ENCODE measurements at places on chromosomes 4 and X.

DNA sequence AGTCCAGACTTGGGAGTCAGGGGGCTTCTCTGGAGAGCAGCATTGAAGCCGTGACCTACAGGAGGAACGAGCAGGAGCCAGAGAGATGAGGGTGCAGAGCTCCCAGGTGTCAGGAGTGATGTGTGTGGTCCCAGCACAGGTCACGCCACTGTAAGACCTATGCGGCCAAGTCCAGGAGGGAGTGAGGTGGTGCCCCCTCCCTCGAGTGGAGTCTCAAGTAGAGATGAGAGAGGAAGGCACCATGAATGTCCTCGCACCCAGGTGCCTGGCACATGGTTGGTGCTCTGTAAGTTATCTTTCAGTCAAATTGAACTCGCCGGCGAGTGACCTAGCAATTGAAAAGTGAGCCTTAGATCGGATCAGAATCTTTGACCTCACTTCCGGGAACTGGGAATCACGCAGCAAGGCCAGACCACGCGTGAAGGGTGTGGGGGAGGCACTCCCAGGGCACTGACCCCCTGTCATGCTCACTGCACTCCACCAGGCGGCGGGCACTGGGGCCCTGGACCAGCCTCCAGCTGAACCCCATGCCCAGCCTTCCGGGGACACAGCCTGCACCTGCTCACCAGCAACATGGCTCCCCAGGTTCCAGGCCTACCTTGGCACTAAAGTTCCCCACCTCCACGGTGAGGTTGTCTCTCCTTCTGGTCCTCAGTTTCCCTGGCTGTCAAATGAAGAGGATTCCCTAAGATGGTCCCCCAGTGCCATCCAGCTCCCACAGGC is 127.4 kb downstream of the HMX1 start:
- no peak for DNase-seq

DNA sequence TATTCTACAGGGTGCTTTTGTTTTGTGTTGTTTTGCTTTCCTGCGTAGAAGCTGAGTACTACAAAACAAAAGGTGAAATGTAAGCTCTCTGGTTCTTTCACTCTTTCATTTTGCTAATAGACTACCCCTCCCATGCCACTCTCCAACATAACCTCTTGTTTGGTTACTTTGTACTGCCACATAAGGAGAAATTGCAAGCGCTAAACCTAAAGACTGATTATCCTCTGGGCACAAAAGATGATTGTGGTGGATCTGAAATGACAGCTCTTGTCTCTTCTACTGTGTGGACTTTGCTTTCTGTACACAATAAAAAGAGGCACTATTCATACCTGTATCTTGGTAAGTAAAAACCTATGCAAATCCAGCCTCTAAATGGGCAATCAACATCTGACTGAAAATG is 5.3 kb downstream of the MBNL3 start:
- no peak for DNase-seq

DNA sequence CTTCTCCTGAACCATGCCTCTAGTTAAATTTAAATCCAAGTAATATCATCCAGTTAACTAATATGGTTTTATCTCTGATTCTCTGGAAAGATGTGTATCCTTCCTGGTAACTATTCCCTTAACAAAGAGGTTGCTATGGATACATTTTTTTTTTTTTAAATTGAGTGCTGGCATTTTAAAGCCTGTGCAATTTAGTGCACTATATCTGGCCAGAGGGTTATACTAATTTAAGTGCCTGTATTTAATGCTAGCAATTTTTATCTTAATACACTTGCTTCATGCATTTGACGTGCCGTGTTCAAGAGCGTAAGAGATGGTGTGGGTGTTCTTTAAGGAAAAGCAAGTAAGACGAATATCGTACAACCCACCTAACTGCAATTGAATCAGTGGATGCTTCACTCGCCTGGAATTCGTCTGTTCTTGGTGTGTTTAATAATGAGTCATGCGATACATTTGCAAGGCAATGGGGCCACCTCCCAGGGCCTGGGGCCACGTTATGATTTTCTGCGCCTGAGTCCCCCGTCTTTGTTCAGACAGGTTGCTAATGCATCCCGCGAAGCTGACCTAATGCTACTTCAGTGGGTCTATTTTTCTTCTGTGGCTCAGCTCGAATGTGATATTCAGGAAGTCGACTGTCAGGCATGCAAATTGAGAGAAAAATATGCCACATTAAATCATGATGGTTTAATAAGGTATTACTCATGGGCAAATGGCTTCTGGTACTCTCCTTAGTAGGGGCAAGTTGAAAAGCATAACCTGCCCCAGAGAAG is 14.2 kb upstream of the MID1 start:
- no peak for DNase-seq

GRCh38 chr4:60313611-60314178 is 886.4 kb upstream of the ADGRL3 start:
- DNase-seq, result no peak

DNA sequence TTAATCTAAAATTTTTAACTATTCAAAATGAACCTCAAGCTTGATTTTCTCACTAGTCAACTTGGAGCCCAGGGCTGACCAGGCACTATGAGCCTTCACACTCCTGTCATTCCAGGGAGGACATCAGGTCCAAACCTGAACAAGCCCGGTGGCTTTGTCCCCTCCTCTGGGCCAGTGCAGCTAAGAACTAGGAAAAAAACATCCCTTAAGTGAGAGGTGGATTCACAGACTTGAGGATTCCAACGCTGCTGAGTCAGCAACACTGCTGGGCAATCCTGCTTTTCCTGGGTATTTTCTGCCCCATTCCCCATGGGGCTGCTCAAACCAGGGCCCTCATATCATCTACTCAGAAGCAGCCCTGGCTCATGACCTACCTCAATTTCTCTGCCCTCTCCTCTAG is 4.0 kb downstream of the RNF212 start:
- DNase-seq, result no peak

- peak; percentile 51 for DNase-seq
These were observed 60.8 kb downstream of the REPS2 start for GRCh38 chrX:17007134-17007768.

- no peak for DNase-seq
These were observed 22.1 kb upstream of the MSX1 start for GRCh38 chr4:4837316-4837715.

DNA sequence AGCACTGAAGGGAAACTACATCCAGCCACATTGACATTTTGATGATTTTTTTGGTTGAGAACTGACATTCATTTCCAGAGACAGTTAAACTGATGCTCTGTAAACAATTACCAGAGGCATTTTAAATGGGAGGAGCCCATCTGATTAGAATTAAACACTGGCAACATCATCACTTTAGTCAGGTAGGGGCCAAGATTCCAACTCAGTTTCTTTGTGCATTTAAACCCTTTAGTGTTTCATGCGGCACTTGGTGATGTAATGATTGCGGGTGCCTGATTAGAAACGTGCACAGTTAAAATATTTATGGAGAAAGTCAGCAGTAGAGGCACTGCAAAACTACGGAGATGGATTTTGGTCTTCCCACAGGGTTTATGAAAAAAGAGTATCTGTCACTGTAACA is 16.1 kb downstream of the TNIP3 start:
- DNase-seq, result no peak

GRCh38 chrX:2933125-2933900 is 4.2 kb upstream of the ARSD start:
- DNase-seq, result peak; percentile 31

DNA sequence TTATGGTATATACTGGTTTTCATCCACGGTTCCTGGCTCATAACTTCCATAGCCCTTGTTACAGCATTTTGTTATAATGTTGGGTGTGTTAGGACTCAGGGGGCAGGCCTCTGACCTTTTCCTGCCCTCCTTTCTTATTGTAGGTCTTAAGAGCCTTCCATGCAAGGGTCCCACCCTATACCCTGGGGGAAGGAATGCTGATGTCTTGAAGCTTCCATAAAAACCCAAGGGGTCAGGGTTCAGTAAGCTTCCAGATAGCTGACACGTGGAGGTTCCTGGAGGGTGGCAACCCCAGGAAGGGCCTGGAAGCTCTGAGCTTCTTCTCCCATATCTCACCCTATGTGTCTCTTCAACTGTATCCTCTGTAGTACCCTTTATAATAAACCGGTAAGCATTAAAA is 29.6 kb downstream of the ATP11C start:
- no peak for DNase-seq

- DNase-seq, result no peak
These were observed 110.4 kb downstream of the RPA4 start for GRCh38 chrX:96994093-96994492.

DNA sequence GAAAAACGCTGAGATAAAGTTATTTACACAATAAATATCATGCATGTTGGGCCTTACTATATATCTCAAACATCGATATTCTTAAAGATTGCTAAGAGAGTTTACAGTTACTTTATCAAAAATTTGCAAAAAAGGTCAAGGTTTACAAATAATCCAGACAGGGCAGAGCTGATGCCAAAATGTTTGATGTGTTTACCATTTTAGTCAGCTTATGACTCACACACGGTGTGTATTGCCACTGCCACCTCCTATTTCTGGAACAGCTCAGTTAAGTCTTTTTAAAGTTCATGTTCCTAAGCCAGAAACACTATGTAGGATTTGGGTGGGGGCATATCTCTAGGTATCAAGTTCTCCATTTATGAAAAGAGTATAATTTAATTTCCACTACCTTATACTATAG is 580.6 kb downstream of the INPP4B start:
- DNase-seq, result no peak

- no peak for DNase-seq
These were observed 790 bp upstream of the HHIP start for GRCh38 chr4:144645102-144645630.

GRCh38 chrX:41384051-41384705 is 50.2 kb downstream of the DDX3X start:
- DNase-seq, result peak; percentile 87

GRCh38 chrX:131279617-131280016 is 9.5 kb downstream of the IGSF1 start:
- no peak for DNase-seq

DNA sequence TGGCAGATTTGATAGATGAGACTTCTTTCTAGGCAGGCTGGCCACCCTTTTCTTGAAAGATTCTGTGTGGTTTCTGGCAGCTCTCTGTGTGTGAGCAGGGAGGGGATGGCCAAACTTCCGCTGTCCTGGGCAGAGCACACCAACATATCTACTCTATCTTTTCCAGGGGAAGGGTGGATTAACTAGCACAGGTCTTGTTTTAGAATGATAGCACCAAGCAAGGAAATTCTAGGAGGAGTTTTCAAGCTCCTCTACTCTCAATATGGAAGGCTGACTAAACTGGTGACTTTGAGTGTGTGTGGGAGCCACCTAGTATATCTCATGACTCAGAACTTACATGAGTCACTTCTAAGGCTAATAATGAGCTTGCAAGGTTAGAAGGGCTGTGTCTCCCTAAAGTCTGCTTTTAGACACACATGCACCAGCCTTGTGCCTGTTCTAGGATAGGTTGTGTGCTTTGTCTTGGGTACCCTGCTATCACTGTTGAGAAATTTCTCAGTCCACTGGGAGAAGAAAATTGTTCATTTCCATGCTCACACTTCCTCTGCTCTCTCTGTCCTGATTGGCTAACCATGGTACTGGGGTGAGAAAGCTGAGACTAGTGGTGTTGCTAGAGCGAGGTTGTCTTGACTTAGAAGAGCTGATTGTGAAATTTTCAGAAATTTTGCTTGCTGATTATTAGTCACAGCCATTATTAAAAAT is 72.9 kb downstream of the YIPF6 start:
- DNase-seq, result no peak

DNA sequence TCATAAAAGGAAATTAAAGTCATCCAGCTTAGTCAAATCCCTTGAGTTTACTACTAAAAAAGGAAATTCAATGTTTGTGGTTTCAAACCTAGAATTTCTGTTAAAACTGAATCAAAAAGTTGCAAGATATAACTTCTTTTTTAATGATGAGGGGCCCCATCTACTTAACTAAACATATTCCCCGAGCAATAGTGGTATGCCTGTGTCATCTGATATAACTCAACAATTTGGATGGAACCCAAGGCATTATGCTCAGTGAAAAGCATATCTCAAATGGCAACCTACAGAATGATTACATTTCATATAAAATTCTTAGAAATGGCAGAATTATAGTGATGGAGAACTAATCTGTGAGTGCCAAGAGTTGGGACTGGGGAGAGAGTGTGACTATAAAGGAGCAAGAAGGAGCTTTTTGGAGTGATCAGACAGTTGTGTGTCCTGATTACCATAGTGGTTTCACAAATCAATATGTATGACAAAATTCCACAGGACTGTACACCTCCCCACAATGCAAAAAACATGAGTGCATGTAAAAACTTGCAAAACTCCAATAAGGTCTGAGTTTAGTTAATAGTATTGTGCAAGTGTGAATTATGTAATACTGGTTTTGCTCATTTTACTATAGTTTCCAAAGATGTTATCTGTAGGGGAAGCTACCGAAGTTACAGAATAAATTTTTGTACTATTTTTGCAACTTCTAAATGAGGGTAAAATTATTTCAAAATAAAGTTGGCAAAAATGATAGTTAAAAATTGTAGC is 323.2 kb downstream of the ARHGAP24 start:
- DNase-seq, result no peak

DNA sequence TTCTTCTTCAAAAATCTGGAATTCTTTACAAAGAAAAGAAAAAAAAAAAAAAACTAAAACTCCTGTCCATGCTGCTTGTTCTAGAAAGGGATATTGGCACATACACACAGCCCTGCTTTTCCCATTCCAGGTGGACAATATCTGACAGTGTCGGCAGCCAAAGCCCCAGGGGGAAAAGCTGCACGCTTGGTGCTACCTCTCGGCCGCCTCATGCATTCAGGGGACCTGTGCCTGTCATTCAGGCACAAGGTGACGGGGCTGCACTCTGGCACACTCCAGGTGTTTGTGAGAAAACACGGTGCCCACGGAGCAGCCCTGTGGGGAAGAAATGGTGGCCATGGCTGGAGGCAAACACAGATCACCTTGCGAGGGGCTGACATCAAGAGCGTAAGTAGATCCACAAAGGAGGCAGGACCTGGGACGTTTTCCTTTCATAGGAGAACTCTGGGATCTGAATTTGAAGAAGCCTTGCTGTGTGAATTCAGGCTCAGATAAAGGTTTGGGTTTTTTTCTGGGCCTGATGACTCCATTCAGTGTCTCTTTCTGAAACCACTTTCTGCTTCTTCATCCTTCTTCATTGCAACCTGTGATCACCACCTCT is 71.9 kb downstream of the NPNT start:
- no peak for DNase-seq

DNA sequence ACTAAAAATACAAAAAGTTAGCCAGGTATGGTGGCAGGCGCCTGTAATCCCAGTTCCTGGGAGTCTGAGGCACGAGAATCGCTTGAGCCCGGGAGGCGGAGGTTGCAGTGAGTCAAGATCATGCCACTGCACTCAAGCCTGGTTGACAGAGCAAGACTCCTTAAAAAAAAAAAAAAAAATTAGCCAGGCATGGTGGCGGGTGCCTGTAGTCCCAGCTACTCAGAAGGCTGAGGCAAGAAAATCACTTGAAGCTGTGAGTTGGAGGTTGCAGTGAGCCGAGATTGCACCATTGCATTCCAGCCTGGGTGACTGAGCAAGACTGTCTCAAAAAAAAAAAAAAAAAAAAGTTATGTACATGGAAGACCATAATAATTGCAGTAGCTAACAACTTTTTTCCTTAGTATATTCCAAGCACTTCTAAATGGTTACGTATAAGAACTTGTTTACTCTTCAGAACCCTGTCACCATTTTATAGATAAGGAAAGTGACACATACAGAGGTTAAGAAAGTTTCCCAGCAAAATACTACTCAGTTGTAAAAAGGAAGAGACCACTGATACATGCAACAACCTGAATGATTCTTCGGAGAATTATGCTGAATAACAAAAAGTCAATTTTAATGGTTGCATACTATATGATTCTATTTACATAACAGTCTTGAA is 24.5 kb downstream of the RUFY3 start:
- no peak for DNase-seq

- DNase-seq, result no peak
These were observed 2.3 kb upstream of the GRSF1 start for GRCh38 chr4:70841951-70842350.

Measured in KBM-7 (cell line).